NCI-H1694 (cell line): ENCODE measurements at places on chromosomes 4 and X.

DNA sequence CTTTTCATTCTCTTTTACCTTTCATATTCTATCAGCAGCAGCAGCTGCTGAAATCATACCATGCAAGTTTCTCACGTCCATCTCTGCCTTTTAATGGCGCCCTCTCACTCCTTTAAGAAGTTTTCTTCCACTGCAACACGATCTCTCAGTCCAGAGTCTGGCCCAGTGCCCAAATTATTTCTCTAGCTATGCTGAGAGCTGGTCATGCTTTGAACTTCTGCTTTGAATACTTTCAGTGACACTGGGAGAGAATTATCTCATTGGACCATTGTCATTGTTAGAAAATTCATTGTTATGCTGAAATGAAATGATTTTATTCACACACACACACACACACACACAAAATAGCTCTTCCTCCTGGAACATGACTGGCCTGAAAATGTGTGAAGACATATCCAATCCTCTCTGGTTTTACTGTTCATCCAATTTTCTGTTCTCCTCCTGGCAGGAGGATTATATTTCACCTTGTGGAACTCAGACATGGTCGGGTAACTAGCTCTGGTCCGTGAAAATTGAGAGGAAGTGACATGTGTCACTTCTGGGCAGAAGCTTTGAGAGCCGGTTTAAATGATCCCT is 1.3 kb upstream of the PDHA1 start:
- DNase-seq: no peak

- no peak for DNase-seq
These were observed 66.3 kb upstream of the C1QTNF7 start for GRCh38 chr4:15361529-15361928.

DNA sequence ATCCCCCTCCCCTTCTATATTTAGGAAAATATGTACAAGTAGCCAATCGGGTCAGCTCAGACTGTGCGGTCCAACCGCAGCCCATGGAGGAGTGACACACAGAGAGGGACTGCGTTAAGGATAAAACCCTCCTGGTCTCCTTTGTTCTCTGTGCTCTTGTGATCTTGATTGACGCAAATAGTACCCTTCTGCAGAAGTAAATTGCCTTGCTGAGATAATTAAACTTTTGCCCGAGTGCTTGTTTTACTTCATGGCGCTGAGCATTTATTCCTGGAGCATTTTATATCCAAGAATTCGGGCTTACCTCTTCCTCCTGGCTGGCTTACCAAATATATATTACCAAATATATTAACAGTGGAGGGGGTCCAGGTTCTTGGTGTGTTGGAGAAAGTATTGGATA is 184.2 kb downstream of the STAG2 start:
- DNase-seq: no peak

- DNase-seq: peak; percentile 27
These were observed 59.1 kb downstream of the SCD5 start for GRCh38 chr4:82739287-82740190.

DNA sequence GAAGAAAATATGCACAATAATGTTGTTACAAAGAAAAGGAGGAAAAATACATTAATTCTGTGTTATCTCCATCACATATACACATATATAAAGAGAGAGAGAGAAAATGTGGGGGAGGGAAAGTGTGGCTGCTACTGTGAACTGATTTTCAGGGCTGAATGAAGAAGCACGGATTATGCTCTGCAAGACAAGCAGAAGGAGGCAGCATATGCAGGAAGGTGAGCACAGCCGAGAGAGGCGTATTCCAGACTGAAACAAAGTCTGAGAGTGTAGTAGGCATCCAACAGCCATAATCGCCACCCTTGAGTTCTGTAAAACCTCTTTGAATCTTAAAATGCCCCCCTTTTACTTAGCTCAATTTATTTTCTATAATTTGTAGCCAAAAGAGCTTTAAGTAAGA is 1081.8 kb upstream of the GRID2 start:
- DNase-seq: no peak

DNA sequence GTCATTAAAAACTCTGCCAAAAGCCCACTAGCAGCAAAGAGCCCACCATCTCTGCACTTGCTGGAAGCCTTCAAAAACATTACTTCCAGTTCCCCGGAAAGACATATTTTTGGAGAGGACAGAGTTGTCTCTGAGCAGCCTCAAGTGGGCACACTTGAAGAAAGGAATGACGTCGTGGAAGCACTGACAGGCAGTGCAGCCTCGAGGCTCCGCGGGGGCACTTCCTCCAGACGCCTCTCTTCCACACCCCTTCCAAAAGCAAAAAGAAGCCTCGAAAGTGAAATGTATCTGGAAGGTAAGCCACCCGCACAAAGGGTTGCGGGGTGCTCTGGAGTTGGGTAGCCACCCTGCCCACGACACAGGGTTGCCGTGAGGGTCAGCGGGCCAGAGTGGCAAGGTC is 25.9 kb downstream of the OFD1 start:
- DNase-seq: no peak

- no peak for DNase-seq
These were observed 7.1 kb downstream of the SMIM9 start for GRCh38 chrX:154827194-154828015.

DNA sequence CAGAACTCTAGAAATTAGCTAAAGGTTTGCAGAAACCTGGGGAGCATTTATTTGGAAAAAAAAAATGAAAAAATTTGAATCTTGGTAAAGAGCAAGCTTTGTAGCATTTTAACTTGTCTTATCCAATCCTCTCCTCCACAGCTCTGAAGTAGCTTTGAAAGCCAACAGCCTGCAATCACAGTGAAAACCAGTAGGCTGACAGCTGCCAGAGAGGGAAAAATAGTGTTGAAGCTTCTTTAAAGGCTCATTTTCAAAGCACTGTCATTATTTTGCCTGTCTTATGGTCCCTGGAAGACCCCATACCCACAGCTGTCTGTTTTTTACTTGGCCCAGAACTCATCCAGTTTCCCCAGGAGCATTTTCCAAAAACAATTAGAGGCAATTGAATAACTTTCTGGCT is 230.8 kb upstream of the EDNRA start:
- DNase-seq: no peak

DNA sequence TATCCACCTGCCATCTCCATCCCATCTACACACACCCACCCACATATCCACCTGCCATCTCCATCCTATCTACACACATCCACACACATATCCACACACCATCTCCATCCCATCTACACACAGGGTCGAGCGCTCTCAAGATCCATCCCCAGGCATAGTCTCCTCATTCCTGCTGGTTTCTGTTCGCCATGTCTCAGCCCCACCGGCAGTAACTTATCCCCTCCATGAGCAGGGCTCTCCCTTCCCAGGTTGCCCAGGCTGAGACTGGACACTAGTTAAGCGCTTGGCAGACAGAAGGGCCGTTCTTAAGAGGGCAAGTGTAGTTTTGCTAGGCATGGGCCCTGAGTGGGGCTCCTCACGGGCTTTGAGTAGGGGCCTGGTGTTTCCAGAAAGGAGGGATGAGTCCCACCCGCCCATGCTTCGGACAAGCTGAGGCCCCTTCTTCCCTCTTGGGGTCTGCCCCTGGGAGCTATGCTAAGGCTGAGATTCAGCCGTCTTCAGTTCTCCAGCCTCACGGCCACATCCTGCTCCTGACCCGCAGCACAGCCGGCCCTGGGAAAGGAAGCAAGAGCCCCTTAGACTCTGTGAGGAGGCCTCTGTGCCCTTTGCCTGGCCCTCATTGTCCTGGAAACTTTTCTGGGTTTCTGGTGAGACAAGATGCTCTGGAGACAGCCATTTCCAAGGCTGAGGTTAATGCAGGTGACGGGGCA is 20.4 kb downstream of the TMEM271 start:
- no peak for DNase-seq

DNA sequence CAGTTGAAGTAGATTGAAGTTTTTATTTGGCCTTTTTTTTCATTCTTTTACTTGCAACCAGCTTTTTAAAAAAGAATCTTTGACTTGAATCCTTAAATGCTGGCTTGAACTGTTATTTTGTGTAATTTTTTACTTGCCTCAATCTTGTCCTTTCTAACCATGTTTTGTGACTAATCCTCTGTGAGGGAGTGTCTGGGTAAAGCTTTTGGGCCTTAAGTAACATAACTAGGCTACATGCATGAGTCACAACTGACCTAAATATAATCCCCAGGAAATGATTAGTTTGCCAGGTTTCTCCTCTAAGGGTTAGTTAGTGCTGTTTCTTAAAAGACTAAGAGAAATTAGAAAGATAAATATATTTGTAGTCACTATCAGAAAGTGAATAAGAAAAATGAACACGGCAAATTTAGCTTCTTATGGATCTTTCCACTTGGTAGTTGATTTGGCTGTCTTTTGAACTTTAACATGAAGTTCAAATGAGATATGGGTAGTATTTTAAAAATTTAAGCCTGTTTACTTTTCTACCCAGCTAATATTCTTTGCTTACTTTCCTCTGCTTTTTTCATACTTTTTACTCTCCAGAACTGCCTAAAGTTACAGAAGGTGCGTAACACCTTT is 13.0 kb downstream of the EXOC1 start:
- DNase-seq: no peak

- no peak for DNase-seq
These were observed 294.9 kb upstream of the TBX22 start for GRCh38 chrX:79719568-79720231.
